ENCODE measurements at places on chromosomes 2 and 18.

DNA sequence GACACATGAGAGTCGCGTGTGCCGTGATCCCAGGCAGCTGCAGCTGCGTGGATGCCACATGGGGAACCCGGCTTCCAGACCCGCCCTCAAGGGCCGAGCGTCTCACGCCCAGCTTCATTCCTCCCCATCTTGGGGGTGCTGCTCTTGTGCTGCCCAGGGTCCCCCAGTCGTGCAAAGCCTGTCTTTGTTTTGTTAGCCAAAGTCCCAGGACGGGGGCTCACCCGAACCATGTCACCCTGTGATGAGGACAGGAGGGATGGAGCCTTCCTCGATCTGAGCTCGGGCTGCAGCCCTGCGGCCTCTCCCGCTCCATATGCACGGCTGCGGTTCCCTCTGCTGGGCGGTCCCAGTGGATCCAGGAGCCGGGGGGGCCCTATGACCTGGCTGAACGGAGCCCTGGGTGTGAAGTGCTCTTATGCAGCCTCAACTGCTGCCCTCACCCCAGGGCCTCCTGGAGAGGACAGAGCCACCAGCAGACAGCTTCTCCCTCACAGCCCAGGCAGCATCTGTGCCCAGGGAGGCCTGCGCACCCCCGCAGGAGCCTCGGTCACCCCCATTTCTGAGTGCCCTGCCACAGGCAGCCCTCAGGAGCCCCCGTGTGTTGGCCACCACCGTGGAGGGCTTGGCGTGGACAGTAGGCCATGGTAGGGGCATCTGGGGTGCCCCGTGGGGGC lies 99.0 kb upstream of the CTDP1 start:
- DNase-seq, result no peak

GRCh38 chr2:105744909-105745853 lies at the start of gene NCK2:
TSS of gene NCK2 (plus strand) at chr2:105744912. CDS start at chr2:105855064, 110,152 bp downstream.
- DNase-seq, result no peak

- DNase-seq, result no peak
These were observed 83.8 kb upstream of the TMEM17 start for GRCh38 chr2:62589691-62590356.

DNA sequence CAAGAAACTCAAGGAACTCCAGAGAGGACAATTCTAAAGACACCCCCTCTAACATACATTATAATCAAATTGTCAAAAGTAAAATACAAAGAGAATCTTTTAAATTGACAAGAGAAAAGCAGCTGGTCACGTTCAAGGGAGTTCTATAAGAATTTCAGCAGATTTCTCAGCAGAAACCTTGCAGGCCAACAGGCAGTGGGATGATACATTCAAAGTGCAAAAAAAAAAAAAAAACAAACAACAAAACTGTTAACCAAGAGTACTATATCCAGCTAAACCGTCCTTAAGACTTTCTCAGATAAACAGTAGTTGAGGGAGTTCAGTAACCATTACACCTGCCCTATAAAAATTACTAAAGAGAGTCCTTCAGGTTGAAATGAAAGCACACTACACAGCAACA lies 33.9 kb downstream of the CCDC138 start:
- DNase-seq, result no peak

- no peak for DNase-seq
These were observed 22.7 kb upstream of the DSC3 start for GRCh38 chr18:31065036-31065773.
